Heart right ventricle (tissue), 16 donors: ENCODE measurements at places on chromosomes 1 and 21. TPM values are rescaled to one million over a fixed set of nuclear protein-coding genes. Genes with fewer than 3 reads are reported as not detected.

The CFAP141 gene
- total RNA-seq: not detected

DNA sequence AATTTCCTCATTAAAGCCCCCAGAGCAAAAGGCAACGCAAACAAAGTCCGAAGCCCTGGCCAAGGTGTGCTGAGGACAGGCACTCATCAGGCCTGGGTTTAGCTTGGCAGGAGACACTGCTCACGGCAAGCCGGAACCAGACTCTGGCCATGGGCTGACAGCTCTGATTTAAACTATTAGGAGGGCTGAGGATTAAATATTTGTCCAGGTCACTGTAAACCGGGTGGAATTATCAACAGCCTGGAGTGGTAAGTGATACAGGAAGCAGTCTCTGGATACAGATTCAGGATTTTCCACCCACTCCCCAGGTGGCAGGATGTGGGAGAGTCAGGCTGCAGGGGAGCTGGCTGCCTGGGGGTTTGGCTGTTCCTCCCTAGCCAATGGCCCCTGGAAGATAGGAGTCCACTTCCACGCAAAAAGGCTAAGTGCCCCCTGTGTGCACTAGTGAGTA is 42.4 kb downstream of the SLC66A1 start:
- DNase-seq: no peak

The NTMT2 gene
- 3.1 TPM for total RNA-seq

GRCh38 chr1:242059976-242060375 is 61.1 kb upstream of the MAP1LC3C start:
- DNase-seq: no peak

The AMIGO1 gene
- 15.0 TPM for total RNA-seq

GRCh38 chr1:151312411-151312810 is 14.8 kb downstream of the PI4KB start:
- DNase-seq: no peak

DNA sequence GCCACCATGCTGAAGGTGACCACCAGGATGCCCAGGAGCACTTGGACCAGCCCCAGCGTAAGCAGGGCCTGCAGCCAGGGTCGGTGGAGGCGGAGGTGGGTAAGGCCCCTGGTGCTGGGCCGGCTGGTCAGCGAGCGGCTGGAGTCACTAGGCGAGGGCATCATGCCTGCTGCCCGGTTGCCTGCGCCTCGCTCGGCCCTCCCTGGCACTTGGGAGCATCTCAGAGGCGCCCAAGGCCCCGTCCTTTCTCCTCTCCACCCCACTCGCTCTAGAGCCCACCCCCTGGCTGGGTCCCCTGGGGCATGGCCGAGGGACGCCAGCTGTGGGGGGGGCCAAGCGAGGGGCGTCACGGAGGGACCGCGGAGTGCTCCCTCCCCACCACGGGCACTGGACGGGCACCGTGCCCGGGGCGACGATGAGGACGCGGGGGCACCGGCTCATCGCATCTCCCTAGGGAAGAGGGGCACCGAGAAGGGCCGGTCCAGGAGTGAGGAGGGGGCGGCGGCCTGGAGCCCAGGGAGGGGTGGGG is 505 bp downstream of the ENTREP3 start:
- DNase-seq: no peak

DNA sequence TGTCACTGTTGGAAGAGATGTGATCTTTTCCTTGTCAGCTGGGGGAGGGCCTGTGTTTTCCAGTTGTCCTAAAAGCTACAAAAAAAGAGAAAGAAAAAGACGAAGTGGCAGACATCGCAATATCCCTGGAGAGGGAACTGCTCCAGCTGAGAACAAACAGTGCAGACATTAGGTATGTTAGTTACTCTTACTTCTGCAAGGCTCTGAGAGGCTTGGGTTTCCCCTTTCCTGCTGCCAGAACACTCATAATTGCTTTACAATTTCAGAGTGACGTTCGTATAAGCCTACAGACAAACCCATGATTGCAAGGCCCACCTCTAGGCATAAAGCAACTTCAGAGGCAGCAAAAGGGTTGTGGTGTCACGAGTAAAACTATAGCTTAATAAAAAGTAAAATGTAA is 31.1 kb downstream of the CD160 start:
- no peak for DNase-seq

- peak; percentile 53 for DNase-seq
Observed at GRCh38 chr1:89198491-89199072, at the start of gene GBP4. Gene GBP4 (minus strand): TSS chr1:89198942. CDS start chr1:89198834, 108 bp downstream.
